ENCODE measurements at places on chromosomes 2 and 18. TPM values are rescaled to one million over a fixed set of nuclear protein-coding genes. Genes with fewer than 3 reads are reported as not detected.

Gene SKOR2
- polyA plus RNA-seq, result not detected

Gene GALNT3
- polyA plus RNA-seq, result 29.0 TPM

Gene PUM2
- 28.5 TPM for polyA plus RNA-seq

Gene CCDC102B
- polyA plus RNA-seq, result 0.10 TPM

Gene IL1RL2
- 1.1 TPM for polyA plus RNA-seq

Gene UGT1A10
- polyA plus RNA-seq, result not detected

Gene CNTNAP5
- not detected for polyA plus RNA-seq

Gene EFHD1
- 1.1 TPM for polyA plus RNA-seq

Gene PAX8
- 0.79 TPM for polyA plus RNA-seq

Gene STAT4
- polyA plus RNA-seq, result 1.6 TPM

Gene GCFC2
- 6.0 TPM for polyA plus RNA-seq

Gene PSD4
- polyA plus RNA-seq, result 12.8 TPM

Gene DSG4
- 0.15 TPM for polyA plus RNA-seq

Gene ASPRV1
- polyA plus RNA-seq, result 0.05 TPM

Gene SLC25A52
- polyA plus RNA-seq, result not detected

Gene MYO5B
- polyA plus RNA-seq, result 13.1 TPM

Gene SCYGR4
- not detected for polyA plus RNA-seq

Gene CACNB4
- polyA plus RNA-seq, result not detected

Gene LYG2
- 0.48 TPM for polyA plus RNA-seq

Gene CD207
- polyA plus RNA-seq, result not detected

Gene RAMP1
- polyA plus RNA-seq, result 2.6 TPM

Gene RAB3GAP1
- 21.1 TPM for polyA plus RNA-seq

Gene MRO
- not detected for polyA plus RNA-seq

Gene SRD5A2
- not detected for polyA plus RNA-seq

Gene EMX1
- polyA plus RNA-seq, result not detected

Gene SAG
- polyA plus RNA-seq, result not detected

Gene SLC19A3
- 0.08 TPM for polyA plus RNA-seq

Gene HOXD1
- polyA plus RNA-seq, result not detected

Gene ELOA2
- not detected for polyA plus RNA-seq

Gene CSRNP3
- 0.95 TPM for polyA plus RNA-seq

Gene PSMA8
- polyA plus RNA-seq, result not detected

Gene FOXI3
- polyA plus RNA-seq, result 0.78 TPM

Gene CXCR2
- 0.37 TPM for polyA plus RNA-seq

Gene FAHD2A
- polyA plus RNA-seq, result 30.1 TPM

Gene CDC42EP3
- polyA plus RNA-seq, result 84.4 TPM

Gene SAP130
- 12.4 TPM for polyA plus RNA-seq

Gene MC4R
- polyA plus RNA-seq, result not detected

Gene POTEC
- polyA plus RNA-seq, result not detected

Gene ITGB6
- polyA plus RNA-seq, result 162 TPM

Gene MTHFD2
- polyA plus RNA-seq, result 187 TPM

Gene POLR1B
- 17.6 TPM for polyA plus RNA-seq

Gene ARHGAP15
- not detected for polyA plus RNA-seq

Gene PLCL1
- not detected for polyA plus RNA-seq

Gene CTNNA2
- not detected for polyA plus RNA-seq

Measured in mammary epithelial cell (primary cell).